ENCODE measurements at places on chromosomes 5 and 9. TPM values are rescaled to one million over a fixed set of nuclear protein-coding genes. Genes with fewer than 3 reads are reported as not detected.

GRCh38 chr5:123350742-123351141 lies 72.5 kb downstream of the CEP120 start:
- DNase-seq: no peak

- DNase-seq: no peak
These were observed 437.3 kb upstream of the ADAMTSL1 start for GRCh38 chr9:18036422-18037187.

DNA sequence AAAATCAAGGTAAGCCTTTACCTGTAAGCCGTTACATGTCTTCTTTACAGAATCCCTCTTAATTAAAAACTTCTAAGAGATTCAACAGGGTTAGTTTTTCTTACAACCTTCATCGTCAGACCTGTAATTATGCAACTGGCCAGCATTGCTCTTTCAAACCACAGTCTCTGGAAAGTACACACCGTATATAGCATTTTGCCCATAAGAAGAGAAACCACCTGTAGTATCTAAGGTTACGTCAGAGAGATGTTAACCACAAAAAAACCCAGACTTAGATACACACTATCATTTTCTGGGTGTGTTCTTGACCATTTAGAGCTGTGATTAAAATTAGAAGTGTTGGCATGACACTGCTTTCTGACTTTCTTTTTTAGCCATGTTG lies 140.0 kb downstream of the MUSK start:
- DNase-seq: no peak

The CCL27 gene
- total RNA-seq: not detected

GRCh38 chr5:54932789-54933188 lies 52.6 kb downstream of the ESM1 start:
- no peak for DNase-seq

DNA sequence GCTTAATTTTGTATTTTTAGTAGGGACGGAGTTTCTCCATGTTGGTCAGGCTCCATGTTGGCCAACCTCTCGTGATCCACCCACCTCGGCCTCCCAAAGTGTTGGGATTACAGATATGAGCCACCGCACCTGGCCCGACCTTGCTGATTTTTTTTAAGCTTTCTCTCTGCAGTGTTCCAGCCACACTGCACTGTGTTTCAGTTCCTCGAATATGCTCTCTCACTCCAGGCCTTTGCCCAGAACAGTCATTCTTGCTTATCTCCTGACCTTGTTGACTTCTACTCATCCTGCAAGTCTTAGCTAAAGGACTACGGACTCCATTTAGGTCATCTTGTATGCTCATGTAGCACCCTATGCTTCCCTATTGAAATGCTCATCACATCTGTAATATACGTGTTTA lies 3.3 kb downstream of the SNAPC3 start:
- DNase-seq: no peak

- no peak for DNase-seq
These were observed 35.3 kb downstream of the MAT2B start for GRCh38 chr5:163540696-163541095.

DNA sequence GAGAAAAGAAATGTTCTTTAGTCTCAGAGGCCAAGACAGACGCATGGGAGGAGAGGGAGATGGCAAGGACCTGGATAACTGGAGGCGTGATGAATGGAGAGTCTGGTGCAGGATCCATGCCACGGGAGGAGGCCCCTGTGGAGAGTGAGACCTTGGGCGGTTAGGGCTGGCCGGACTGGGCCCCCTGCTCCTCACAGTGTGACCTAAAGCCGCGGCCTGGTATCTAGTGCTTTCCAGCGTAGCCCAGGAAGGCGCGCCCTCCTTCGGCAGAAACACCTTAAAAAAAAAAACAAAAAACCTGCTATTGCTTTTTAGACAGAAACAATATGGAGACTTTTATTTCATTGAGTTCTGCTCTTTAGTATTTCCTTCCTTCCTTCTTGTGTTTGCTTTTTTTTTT lies 33.1 kb downstream of the SCGB3A1 start:
- no peak for DNase-seq

GRCh38 chr9:7117676-7118561 lies 360.1 kb downstream of the KDM4C start:
- DNase-seq: no peak

The NCBP1 gene
- 18.5 TPM for total RNA-seq

DNA sequence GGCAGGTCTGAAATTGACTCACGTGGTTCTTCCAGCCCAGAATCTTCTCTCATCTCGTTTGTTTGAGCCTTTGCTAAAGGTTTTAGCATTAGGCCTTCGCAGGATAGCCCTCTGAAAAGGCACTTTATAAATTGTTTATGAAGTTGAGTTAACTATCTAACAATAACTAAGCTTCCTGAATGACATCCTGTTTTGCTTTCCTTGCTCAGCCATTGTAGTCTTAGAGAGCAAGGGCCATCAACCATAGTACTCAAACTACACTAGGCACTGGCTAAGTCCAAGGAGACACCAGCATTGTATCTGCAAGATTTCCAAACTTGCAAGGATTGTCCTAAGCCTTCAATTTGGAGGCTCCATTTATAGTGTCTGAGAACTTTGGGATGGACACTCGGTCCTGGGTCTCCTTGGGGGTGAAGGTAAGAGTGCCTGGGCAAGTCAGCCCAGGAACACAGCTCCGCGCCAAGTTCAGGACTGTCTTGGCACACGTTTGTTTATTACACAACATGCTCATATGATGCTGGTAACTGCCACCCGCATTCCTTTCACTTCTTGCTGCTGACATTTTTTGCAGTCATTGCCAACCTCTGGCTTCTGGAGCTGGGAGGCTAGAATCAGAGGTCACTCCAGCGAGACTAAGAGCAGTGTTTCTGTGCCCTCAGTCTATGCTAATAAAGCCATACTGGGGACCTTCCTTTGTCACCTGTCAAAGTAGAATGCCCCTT lies 151.1 kb downstream of the ESM1 start:
- DNase-seq: no peak

The CNTNAP3B gene
- 1.2 TPM for total RNA-seq

The DBH gene
- not detected for total RNA-seq

The C5orf63 gene
- 11.5 TPM for total RNA-seq

The ACOT12 gene
- not detected for total RNA-seq

- DNase-seq: no peak
These were observed 89.9 kb upstream of the ADAMTSL1 start for GRCh38 chr9:18384066-18384465.

DNA sequence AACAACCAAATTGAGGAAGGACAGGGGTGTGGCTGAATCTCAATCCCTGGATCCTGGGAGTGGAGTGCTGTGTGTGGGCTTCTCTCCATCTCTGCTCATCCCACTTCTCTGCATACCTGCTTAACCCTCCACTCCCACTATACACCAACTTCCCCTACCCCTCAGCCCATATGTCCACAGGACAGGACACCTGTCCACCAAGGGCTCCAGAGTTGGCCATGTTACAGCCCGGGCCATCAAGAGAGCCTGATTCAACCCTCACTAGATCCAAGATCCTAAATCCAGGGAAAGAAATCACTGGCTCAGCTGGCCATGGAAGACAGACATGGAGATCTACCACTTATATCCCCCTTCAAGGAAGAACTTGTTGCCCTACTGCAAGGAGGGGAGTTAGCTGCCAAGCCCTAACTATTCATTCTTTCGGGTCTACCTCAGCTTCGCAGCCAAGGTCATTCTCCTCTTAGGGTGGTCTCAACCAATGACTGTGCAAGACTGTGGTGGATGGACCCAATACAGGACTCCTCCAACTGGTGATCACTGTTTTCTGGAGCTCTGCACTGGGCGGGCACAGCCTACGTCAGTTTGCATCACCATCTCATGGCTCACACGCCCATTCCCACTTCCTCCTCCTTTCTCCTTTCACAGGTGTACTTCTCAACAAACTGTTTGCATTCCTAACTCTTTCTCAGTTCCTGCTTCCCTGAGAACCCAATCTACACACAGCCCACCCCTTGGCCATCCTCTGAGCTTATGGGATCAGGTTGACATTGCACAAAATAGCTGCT lies 53.7 kb upstream of the ZBTB43 start:
- DNase-seq: no peak
